ENCODE measurements at places on chromosomes 16 and 17.

GRCh38 chr17:16470265-16470664, 21.7 kb downstream of the LRRC75A start:
- DNase-seq: no peak

GRCh38 chr16:15834502-15834901, 22.3 kb downstream of the MYH11 start:
- DNase-seq: no peak

- DNase-seq: no peak
Measured at GRCh38 chr16:77468831-77469230, 34.0 kb upstream of the ADAMTS18 start.

- no peak for DNase-seq
Measured at GRCh38 chr17:47897561-47897960, 1.5 kb downstream of the SP2 start.

DNA sequence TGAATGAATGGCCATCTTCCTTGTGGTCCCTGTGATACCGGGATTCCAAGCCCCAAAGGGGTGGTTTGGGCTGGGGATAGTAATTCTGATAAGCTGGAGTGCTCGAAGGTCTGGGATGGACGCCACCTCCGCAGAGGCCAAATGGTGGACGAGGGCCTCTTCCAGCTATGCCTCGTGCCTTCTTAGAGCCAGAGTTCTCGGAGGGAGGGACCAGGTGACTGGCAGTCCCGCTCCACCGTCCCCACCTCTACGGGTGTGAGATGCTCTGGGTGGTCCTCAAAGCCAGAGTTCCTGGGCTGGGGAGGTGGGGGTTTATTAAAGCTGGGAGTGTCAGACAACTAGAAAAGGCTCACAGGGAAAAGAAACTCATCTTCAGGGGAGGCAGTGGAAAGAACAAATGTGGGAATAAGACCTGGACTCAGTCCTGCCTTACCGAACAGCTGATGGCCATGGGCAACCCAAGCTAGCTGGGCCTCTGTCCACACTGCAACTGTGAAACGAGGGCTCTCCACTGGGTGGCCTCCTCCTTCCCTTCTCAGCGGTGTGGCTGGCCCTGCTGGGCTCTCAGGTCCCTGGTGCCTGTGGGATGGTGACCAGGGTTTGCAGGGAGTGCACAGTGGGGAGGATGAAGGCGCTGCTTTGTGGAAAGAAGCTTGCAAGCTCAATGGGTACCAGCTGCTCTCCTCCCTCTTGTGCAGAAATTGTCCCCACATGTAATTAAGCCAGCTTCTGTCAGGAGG, 75.2 kb downstream of the N4BP1 start:
- no peak for DNase-seq

DNA sequence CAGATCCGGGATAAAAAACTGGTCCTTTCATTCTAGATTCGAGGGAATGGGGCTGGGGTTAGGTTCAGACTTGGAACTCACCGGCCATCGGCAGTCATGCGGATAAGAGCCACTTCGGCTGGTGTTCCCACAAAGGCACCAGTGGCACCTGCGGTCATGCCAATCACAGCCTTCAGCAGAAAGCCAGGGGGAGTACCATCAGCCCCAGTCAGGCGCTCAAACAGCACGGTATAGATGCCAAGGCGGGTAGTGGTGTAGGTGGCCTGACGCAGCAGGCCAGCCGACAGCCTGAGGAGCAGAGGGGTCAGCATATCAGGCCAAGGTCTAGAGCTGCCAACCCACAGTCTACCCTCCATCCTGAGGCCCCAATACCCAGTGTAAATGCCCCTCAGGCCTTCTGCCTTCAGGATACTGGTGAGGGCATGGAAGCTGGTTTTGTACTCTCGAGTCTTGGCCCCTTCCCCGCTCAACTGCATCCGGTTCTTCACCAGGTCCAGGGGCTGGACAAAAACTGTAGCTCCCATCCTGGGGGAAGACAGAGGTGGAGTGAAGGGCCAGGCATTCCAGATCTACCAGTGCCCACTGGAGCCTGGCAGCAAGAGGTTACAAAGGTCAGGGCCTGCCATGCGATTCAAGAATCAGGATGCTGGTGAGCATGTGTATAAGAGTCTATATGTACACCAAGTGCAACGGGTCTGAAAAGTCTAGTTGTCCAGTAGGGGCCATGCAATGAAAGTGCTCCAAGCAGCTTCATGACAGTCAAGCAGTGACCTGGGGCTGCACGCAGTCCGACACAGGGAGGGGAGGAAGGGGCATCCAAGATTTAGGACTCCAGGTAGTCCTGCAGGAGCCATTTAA, 929 bp downstream of the SLC25A11 start:
- DNase-seq: no peak

GRCh38 chr17:34387566-34387965, 24.5 kb upstream of the CCL1 start:
- DNase-seq: no peak

GRCh38 chr17:3959295-3959899, 4.8 kb downstream of the ATP2A3 start:
- no peak for DNase-seq

DNA sequence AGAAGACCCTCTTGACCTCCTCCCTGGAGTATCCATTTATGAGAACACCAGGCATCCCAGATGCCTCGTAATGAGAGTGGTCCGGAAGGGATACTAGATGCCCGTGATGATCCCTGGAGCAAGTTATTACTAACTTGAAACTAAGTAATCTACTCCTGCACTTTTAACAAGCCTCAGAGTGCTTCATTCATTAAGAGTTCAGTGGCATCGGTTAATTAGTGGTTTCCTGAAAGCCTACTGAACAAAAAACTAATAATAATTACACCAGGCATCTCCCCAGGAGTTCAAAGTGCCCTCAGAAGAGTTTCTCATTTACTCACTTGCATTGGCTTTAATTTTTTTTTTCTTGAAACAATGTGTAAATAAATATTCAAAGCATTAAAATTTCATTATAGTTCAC, 22.2 kb downstream of the ZNF75A start:
- no peak for DNase-seq

DNA sequence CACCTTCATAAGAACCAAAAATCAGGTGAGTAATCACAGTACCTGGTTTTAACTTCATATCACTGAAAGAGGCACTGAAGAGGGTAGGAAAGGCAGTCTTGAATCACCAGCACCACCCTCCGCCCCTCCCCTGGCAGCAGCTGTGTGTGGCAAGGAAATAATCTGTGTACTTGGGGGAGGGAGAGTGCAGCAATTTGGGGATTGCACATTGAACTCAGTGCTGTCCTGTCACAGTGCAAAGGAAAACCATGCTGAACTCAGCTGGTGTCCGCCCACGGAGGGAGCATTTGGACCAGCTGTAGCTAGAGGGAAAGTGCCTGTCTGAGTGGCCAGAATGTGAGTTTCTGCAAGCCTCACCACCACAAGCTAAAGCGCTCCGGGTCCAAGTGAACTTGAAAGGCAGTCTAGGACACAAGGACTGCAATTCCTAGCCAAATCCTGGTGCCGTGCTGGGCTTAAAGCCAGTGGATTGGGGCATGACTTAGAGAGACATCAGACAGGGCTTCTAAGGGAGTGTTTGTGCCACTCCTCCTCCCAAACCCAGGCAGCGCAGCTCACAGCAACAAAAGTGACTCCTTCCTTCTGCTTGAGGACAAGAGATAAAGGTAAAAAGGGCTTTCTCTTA, 39.7 kb upstream of the ALDH3A1 start:
- DNase-seq: no peak

- no peak for DNase-seq
Measured at GRCh38 chr17:2102931-2103809, 48.3 kb downstream of the HIC1 start.
